ENCODE measurements at places on chromosomes 3 and 15.

GRCh38 chr3:23602971-23603370 lies 202.8 kb upstream of the UBE2E1 start:
- DNase-seq: no peak

DNA sequence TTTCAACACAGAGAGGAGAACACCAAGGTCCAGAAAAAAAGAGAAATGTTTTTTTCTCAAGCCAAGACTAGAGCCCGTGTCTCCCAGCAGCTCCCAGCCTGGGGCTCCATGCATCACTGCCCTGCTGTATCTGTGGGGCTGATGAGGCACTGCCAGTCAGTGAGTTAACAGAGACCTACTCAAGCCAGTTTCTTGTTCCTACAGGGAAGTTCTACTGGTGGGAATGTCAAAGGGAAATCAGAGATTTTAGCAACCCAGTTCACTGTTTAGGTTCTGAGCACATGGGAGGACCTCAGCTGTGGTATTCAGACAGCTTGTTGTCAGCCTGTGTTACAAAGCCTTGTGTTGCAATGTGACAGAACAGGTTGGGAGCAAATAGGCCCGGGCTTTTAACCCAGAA lies 234.3 kb downstream of the TLE3 start:
- DNase-seq: no peak

GRCh38 chr3:167941234-167941995 lies 154.3 kb downstream of the GOLIM4 start:
- DNase-seq: peak; percentile 92

- DNase-seq: no peak
Observed at GRCh38 chr3:125675791-125676190, 80.5 kb upstream of the OSBPL11 start.

DNA sequence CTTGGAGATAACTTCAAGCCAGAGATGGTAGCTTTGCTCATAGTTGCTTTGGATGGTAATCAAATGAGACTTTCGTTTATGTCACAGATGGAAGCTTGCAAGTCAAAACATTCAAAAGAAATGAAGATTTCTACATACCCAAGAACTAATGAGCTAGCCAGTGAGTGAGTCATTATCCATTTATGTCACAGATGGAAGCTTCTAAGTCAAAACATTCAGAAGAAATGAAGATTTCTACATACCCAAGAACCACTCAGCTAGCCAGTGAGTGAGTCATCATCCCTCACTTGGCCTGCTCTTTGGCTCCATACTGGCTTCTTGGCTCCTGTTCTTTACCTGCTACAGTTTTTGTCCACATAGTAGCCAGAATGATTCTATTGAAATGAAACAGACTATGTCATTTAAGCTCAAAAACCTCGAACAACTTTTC lies 559.8 kb upstream of the CBLB start:
- DNase-seq: peak; percentile 100

DNA sequence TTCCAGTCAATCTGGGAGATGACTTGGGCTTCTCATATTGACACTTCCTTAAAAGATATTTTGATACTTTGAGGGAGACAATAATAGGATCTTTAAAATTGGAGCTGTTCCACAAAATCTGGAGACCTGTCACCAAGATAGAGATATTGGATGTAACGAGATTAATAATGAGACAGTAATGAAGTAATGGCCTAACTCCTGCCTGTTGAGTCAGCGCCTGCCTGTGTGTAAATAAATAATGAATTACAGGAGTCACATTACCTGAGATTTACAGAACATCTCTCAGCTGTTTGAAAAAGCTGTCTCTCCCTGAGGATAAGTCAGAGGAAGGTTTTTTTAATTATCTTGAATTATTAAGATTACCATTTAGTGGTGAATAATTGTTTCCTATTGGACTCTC lies 43.8 kb upstream of the MITF start:
- DNase-seq: no peak

DNA sequence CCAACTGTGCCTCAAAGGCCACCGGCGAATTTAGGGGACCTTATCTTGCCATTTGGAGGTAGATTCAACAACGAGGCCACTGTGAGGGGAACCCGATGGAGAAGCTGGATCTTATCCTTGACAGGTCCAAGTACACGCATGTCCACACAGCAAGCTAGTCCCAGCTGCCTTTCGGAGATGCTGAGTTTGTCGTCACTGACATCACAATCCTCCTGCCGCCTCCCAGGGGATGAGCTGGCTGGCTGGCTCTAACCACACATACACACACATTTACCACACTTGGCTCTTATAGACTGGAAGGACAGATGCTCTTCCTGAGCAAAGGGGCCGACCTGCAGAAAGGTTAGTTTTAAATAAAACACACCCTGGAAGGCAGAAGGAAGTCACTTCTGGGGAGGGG lies 176.3 kb downstream of the STT3B start:
- no peak for DNase-seq

- peak; percentile 93 for DNase-seq
Observed at GRCh38 chr3:150079029-150079739, 108.5 kb upstream of the PFN2 start.

DNA sequence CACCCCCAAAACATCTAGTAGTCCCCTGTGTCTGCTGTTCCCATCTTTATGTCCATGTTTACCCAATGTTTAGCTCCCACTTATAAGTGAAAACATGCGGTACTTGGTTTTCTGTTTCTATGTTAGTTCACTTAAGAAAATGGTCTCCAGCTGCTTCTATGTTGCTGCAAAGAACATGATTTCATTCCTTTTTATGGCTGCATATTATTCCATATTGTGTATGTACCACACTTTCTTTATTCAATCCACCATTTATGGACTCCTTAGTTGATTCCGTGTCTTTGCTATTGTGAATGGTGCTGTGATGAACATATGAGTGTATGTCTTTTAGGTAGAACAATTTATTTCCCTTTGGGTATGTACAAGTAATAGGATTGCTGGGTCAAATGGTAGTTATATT lies 51.2 kb downstream of the GRK7 start:
- DNase-seq: no peak

All from fibroblast of mammary gland (primary cell).